ENCODE measurements at places on chromosomes 12 and 14.

DNA sequence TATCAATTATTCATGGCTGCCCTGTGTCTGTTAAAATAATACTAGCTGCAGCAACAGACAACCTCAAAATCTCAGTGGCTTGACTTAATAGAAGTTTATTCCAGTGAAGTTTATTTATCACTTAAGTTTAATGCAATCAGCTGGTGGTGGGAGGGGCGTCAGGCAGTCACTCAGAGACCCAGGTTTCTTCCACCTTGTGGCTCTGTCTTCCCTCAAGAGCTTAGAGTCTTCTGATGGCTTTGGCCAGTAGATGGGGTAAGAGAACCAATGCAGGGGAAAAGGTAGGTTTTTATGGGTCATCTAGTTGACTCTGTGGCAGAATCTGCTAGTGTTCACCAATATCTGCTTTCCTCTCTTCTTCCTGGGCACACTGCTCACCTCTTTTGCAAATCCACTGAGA, 668.9 kb downstream of the AACS start:
- H3K4me1 ChIP-seq: no peaks in the 10 kb centered on the region
- H3K27me3 ChIP-seq: no peaks in the 10 kb centered on the region
- no peaks in the 10 kb centered on the region for H3K36me3 ChIP-seq
- H3K27ac ChIP-seq: no peak overlapping the region

DNA sequence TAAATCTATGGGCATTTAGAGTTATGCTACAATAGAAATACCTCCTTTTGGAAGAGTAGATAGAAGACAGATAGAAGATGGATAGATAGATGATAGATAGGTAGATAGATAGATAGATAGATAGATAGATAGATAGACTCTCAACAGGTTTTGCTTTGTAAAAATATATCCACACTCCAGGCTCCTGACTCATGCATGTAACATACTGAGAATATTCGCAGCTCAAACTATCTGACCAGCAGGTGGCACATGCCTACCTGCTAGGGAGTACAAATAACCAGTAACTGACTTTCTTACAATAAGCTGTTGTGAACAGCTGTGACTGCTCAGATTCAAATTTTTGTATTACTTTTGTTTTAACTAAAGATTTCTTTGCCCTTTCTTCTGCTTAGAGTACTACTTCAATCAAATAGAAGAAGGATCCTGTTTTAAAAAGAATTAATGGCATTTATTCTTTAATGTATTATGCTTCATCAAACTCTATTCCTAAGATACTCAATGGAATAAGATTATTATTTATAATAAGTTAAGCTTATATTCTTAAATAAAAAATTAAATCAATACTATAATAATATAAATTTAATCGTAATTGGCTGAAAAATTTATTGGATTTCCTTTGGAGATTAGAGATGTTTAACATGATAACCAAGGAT, 15.8 kb upstream of the CPNE8 start:
- H3K4me1 ChIP-seq: no peaks in the 10 kb centered on the region
- DNase-seq: peak; percentile 85
- no peak overlapping the region for H3K27ac ChIP-seq

DNA sequence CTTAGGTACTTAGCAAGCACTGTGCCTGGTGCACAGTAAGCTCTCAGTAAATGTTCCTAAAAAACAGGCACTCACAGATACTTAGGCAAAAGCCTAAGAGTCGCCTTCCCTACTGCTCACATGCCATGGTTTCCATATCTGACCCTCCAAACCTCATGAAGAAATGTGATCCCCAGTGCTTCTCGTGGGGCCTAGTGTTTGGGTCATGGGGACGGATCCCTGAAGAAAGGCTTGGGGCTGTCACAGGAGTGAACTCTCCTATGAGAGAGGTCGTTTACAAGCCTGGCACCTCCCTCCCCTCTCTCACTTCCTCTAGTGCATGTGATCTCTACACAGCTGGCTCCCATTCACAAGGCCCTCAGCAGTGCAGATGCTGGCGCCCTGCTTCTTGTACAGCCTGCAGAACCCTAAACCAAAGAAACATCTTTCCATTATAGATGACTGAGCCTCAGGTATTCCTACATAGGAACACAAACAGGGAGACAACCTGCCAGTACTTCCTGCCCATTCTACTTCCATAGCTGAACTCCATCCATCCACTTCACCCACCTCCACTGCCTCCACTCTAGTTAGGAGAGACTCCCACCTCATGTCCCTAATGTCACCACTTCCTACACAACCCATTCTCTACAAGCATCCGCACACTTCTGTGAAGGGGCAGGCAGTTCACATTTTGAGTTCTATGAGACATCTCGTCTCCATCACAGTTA, 2.9 kb downstream of the SLC15A4 start:
- H3K36me3 ChIP-seq: no peaks in the 10 kb centered on the region
- no peak overlapping the region for H3K4me3 ChIP-seq
- no peak for DNase-seq
- H3K27ac ChIP-seq: no peak overlapping the region

GRCh38 chr12:58633479-58633878, 286.8 kb downstream of the LRIG3 start:
- H3K36me3 ChIP-seq: no peaks in the 10 kb centered on the region
- no peaks in the 10 kb centered on the region for H3K27me3 ChIP-seq
- no peaks in the 10 kb centered on the region for H3K4me1 ChIP-seq
- no peak overlapping the region for H3K4me3 ChIP-seq

GRCh38 chr12:114776731-114777442, 92.9 kb upstream of the TBX3 start:
- no peak for DNase-seq
- no peaks in the 10 kb centered on the region for H3K4me1 ChIP-seq
- no peak overlapping the region for H3K27ac ChIP-seq
- no peaks in the 10 kb centered on the region for H3K36me3 ChIP-seq

DNA sequence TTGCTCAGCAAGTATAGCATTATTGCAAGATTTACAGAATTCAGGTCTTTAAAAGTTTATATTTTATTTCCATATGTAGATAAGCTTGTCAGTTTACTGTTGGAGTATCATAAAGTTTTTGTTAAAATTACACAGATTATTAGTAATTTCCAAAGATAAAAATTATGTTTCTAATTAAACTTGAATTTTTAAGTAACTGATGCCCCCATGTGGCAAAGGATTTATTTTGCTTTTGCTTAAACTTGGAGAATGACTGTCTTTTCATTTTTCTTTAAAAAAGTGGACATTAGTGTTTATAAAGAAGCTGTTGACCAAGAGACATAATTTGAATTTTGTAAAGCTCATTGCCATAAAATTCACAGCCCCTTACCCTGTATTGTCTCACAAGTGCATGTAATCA, 45.8 kb downstream of the ETNK1 start:
- H3K27ac ChIP-seq: no peak overlapping the region
- H3K4me1 ChIP-seq: no peaks in the 10 kb centered on the region
- H3K36me3 ChIP-seq: no peaks in the 10 kb centered on the region
- H3K4me3 ChIP-seq: no peak overlapping the region
- no peaks in the 10 kb centered on the region for H3K27me3 ChIP-seq
- no peak for DNase-seq

Data from hepatocyte (in vitro differentiated cells).